Activated T-cell treated with anti-CD3 and anti-CD28 coated beads for 48 hours (primary cell): ENCODE measurements at places on chromosomes 3 and 15.
A peak's percentile ranks its signal among the peaks of the same experiment; 100 is the strongest.

DNA sequence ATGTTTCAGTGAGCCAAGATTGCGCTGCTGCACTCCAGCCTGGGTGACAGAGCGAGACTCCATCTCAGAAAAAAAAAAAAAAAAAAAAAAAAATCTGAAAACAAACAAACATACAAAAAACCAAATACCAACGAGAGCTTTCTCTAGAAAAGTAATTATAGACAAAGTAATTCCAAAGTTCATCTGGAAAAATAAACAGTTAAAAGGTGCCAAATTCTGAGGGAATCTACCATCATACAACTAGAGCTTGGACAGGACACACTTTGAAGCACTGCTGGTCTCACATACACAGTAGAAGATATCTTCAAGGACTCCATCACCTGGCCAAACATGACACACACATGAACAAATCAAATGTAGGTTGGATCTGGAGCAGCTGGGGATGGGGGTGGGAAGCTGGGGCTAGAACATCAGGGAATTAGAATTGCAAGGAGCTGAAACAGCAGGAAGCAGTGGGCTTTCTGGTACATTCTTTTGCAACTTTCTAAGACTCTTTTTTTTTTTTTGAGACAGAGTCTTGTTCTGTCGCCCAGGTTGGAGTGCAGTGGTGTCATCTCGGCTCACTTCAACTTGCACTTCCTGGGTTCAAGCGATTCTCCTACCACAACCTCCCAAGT is 41.1 kb upstream of the CTSH start:
- DNase-seq, result no peak

DNA sequence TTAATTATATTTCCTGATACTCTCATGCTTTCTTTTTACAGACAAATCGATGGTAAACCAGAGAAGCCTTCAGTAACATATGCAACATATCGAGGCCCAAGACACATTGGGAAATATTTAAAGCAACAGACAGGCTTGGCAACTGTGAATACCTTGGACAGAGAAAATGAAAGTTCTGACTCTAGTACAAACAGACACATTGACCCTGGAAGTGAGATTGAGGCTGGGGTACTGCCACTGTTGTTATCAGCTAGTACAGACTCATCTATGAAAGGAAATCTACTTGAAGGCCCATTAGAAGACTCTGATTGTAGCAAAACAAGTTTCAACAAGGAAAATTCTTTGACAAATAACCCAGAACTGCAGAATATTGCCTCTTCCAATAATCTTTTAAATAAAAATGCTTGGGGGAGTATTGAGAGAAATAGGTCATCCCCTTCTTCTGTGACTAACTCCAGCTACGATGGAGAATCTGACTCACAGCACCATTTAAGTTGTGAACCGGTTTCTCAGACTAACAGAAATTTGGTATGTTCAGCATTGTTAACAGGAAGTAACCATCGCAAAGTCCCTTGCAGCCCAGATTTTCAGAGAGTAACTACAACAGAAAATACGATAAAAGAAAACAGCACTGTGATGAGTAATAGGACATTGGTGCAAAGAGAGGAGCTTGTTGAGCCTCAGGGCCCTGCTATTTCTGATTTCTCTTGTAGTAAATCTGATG is 50.2 kb downstream of the CRYBG3 start:
- no peak for DNase-seq

GRCh38 chr15:66658855-66659254 is 43.2 kb upstream of the SMAD6 start:
- DNase-seq, result no peak

DNA sequence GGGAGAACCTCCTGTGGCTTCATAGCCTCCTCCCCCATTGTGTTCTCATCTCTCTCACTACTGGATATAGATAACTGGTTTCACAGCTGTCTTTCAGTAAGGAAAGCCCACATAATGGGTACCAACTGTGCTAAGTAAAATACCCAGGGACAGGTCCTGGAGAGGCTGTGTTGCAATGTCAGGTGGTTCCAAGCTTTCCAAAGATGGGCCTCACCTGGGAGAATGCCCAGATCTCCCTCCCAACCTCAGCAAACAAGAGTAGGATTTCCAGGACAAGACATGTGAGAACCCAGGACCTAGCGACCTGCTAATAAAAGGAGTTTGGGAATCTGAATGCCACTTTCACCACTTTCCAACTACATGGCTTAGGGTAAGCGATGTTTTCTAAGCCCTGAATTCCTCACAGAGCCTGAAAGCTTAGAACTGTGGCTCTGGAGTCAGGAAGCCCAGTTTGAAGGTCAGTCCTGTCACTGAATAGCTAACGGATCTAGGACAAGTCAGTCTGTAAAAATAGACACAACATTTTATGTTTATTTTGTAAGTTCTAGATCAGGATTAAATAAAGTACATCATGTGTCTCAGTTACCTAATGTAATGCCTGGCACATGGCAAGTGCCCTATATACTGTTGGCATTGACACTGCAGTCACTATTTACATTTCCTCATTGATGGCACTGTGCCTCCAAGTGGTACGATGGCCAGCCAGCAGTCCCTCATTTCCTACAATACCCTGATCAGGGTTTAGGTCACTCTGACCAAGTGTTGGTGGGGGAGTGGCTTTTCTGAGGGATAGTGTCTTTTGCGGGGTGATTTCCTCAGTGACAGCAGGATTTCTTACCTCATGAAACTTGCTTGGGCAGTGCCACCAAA is 11.9 kb downstream of the CERS3 start:
- DNase-seq, result no peak

DNA sequence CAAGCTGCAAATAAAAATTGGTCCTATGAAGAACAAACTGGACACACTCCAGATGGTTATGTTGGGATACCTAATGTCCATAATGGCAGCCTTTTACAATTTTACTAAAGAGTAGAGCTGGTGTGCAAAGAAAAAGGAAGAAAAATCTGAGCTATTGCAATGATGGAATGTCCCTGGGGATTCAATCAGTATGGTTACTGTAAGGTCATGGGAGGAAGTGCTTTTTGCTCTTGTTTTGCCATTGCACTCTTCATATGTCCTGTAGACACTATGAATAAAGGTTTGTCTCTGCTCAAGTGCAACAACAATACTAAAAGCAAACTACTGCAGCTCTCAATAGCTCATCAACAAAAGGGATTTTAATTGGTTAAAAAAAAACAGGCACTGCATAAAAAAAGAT is 5.4 kb downstream of the PFN2 start:
- DNase-seq, result no peak

DNA sequence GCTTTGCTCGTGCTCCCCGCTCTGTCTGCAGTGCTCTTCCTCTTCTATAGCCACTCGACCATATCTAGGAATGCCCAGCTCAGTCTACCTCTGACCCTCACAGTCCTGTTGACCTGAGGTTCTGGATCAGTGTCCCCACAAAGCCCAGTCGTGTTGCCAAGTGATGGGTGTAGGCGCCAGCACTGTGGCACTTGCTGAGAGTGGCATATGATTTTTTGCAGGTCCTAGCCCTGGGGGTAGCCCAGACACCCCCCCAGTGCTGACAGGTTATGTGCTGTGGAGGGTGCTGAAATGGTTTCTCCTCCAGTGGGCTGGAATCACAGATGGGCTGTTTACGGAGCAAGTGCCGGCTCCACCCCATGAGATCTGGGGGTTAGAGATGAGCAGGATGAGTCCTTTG is 32.5 kb downstream of the ACAD9 start:
- no peak for DNase-seq

DNA sequence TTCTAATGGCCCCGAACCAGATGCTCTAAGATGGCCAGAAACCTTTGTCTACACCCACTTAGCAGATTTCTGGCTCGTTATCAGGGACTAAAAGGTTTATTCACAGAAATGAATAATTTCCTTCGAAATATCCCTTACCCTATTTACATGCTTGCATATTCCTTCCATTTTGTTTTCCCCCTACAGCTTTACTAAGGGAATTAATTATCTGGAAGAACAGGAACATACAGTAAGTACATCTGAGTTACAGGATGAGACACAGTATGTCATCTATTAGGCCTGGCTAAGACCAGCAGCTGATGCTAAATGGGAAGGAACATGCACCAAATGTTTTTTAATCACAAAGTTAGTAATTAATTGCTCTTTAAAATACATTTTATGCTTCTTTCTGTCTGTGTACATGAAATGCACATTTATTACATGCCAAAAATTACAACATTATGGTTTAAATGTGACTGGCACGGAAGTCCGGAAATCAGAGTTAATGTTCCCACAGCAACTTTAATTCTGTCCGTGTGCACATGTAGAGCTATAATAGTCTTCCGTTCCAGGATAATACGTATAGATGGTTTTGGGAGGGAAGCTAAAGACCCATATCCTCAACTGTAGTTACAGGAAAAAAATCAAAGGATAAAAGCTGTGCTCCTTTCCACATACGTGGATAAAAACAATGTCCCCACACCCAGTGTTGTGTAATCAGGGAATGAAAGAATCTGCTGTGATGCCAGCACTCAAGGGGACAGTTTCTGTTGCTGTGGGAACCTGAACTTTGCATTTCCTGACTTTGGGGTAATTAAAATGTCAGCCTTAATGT is 82.0 kb downstream of the TIGIT start:
- no peak for DNase-seq

DNA sequence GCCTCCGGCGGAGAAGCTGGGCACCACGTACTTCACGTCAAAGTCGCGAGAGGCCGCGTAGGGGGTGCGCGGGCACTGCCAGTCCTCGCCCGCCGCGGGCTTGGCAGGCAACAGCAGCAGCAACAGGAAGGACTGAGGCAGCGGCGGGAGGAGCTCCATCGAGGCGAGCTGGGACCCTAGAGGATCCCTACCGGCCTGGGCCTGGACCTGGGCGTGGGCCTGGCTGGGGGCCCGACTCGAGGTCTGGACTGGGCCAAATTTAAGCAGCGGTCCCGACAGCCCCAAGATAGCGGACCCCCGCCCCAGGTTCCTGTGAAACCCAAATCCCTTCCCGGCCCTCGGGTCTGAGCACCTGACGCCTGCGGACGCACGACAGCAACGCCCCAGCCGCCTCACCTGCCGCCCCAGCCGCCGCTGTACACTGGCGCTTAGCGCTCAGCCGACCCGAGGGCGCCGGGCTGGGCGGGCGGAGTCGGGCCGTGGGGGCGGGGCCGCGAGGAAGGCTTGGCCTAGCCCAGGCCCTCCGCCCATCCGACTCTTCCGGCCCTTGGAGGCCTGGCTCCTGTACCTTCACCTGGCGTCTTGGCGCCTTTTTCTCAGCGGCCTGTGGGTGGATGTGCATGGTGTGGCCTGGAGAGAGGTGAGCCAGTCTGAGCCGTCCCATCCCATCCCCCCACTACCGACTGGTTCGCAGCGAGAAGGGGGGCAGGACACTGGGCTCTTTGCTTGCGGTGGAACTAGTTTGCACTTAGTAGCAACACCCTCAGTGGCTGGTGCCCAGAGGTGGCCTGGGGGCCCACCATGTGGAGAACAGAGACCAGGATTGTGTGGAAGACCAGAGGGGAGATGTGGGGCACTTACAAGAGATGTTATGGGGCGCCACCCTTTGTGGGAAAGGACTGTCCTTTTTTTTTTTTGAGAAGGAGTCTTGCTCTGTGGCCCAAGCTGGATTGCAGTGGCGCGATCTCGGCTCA is at the start of gene MST1R:
Gene MST1R (minus strand): TSS at position 423 of the 974 bp plus-strand sequence. CDS start 264 bp downstream, at position 159.
- DNase-seq, result peak; percentile 88

DNA sequence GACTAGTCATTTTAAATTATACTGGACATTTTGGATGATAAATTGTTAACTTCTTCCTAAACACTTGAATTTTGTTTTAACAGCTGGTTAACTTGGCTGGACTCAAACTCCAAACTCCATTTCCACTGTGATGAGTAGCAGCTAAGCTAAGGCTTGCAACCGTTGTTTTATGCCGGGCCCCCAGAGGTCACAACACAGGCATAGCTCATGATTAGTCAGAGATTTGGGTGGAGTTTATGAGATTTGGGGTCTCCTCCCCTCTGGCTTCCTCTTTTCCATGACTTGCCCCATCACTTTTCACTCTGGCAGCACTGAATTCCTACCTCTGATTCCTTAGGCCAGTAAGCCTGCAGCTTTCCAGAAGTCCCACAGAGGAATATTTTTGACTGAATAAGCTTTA is 12.8 kb downstream of the THAP10 start:
- no peak for DNase-seq

GRCh38 chr3:131421957-131422498 is 40.5 kb downstream of the NUDT16 start:
- DNase-seq, result no peak

- no peak for DNase-seq
Measured at GRCh38 chr3:32420126-32421038, 28.7 kb downstream of the CMTM7 start.

DNA sequence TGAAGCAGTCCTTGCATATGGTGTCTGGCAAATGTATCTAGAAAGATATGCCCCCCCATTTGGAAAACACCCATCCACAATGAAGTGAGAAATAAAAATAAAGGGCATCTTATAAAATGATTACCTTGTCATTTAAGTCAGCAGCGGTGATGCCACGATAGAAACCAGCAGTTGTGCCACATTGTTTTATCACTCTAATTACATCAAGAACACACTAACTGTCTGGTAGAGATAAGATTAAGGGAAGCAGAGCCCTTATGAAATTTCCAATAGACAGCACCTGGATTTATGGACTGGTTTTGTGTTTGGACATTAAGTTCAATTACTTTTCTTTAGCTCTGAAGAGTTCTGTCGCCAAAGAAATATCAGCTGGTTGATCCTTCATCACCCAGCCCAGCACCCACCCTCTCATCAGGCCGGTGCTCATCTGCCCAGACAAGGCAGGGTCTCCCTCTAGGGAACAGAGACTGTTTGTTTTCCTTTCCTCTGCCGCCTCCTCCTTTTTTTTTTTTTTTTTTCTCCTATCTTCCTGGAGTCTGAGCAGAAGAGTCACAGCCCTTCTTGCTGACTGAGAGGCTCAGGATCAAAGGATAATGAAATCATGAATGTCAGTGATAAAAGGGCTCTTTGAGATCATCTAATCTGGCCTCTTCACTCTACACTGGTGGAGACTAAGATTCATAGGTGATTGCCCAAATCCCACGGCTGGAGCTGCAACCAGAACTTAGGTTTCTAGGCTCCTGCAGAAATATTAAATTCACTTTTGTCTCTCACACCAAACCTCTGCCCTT is 464.1 kb downstream of the NTRK3 start:
- DNase-seq, result no peak

DNA sequence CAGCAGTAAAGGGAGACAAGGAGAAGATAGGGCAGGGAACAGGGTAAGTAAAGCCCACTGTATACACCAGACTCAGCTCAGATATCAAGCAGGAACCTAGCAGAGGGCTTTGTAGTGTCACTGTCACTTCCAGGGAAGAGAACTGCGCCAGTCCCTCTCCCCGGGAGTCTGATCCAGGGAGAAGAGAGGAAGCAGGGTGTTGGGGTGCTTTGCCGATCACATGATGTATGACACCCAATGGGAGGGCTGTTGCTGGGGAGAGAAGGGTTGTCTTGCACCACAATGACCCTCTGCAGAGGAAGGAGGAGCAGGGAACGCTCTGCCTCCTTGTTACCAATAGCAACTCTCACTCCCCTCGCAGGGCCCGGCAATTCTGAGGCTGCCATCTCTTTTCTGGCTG is 147.2 kb upstream of the SLC2A2 start:
- DNase-seq, result no peak
